ENCODE measurements at places on chromosomes 16 and 17.

- DNase-seq, result no peak
Observed at GRCh38 chr17:75734674-75735294, 13.5 kb downstream of the ITGB4 start.

DNA sequence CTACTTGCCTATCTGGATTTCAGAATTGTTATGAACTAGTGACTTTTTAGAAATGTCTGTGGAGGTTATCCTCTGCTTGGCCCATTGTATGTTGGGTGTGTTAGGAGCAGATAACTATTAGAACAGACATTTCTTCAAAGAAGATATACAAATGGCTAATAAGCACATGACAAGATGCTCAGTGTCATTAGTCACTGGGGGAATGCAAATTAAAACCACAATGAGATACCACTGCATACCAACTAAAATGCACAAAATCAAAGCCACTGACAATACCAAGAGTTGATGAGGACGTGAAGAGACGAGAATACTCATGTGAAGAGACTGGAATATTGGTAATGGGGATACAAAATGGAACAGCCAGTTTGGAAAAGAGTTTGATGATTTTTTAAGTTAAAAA lies 39.2 kb downstream of the CEP112 start:
- DNase-seq, result no peak

GRCh38 chr16:55323637-55324271 lies at the start of gene IRX6:
IRX6 (plus strand) TSS chr16:55324203; CDS start chr16:55325092, 889 bp downstream.
- no peak for DNase-seq

DNA sequence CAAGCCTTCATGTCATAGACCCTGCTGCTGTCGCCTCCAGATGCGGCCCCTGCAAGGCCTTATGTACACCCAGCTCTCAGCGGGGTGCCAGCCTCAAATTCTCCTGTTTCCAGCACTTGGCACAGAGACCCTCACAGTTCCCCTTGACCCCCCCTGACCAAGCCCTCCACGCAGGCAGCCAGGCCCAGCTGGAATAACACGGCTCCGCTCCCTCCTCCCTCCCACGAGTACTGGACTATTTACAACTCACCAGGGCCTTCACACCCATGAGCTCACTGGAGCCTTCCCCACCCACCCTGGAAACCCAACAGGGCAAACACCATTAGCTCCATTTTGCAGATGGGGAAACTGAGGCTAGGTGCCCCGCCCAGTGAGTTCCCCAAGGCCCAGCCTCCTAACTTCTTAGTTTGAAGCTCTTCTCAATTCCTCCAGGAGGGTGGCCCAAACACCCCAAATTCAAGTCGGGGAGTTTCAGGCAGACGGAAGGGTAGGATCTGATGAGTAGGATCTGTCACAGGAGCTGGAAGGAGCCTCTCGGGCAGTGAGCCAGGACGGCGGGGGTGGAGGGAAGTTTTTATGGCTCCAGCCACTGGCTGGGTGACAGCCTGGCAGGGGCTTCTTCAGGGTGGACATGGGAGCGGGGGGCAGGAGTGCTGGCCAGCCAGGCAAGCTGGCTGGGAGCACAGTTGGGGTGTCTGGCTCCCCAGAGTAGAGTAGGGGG lies 17.5 kb upstream of the DLX4 start:
- no peak for DNase-seq

GRCh38 chr16:11580451-11581086 lies 6.2 kb downstream of the LITAF start:
- no peak for DNase-seq

GRCh38 chr17:41784207-41784744 lies 2.2 kb downstream of the JUP start:
- DNase-seq, result no peak

- DNase-seq, result no peak
Observed at GRCh38 chr16:17154981-17155380, 315.8 kb downstream of the XYLT1 start.

GRCh38 chr16:46970089-46970488 lies 3.4 kb downstream of the DNAJA2 start:
- DNase-seq, result no peak

DNA sequence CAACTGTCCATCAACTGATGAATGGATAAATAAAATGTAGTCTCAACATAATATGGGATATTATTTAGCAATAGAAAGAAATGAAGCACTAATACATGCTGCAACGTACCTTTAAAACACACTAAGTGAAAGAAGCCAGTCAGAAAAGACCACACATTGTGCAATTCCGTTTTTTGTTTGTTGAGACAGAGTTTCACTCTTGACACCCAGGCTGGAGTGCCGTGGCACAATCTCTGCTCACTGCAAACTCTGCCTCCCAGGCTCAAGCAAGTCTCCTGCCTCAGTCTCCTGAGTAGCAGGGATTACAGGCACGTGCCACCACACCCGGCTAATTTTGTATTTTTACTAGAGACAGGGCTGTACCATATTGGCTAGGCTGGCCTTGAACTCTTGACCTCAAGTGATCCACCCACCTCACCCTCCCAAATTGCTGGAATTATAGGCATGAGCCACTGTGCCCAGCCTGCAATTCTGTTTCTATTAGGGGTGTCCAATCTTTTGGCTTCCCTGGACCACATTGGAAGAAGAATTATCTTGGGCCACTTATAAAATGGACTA lies 40.1 kb downstream of the SCNN1B start:
- no peak for DNase-seq
